ENCODE measurements at places on chromosomes 3 and 15. TPM values are rescaled to one million over a fixed set of nuclear protein-coding genes. Genes with fewer than 3 reads are reported as not detected.

The CHRM5 gene
- total RNA-seq = 0.47 TPM

The MME gene
- total RNA-seq = 7.2 TPM

The ACAA1 gene
- 26.2 TPM for total RNA-seq

The GOLGA6L7 gene
- total RNA-seq = not detected

The IDH3A gene
- 41.6 TPM for total RNA-seq

The RBPMS2 gene
- total RNA-seq = not detected

The KCNMB3 gene
- total RNA-seq = 3.1 TPM

Data from occipital lobe (tissue), 3 donors.